ENCODE measurements at places on chromosomes 12 and 14.

DNA sequence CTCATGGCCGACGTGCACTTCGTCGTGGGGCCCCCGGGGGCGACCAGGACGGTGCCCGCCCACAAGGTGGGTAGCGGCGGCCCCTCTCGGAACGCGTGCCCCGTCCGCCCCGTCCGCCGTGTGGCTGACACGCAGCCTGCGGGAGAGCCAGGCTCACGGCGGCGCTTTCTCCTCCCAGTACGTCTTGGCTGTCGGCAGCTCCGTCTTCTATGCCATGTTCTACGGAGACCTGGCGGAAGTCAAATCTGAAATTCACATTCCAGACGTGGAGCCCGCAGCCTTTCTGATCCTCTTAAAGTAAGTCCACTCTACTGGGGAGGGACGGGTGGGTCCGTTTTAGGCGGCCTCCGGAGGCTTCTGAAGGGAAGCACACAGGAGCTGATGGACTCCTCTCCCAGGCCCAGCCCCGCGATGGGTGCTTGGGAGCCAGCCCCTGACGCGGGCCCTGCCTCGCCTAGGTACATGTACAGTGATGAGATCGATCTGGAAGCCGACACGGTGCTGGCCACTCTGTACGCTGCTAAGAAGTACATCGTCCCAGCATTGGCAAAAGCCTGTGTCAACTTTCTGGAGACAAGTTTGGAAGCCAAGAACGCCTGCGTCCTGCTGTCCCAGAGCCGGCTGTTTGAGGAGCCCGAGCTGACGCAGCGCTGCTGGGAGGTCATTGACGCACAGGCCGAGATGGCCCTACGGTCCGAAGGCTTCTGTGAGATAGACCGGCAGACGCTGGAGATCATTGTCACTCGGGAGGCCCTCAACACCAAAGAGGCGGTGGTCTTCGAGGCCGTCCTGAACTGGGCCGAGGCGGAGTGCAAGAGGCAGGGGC lies 1.1 kb downstream of the BTBD6 start:
- DNase-seq, result peak; percentile 53

DNA sequence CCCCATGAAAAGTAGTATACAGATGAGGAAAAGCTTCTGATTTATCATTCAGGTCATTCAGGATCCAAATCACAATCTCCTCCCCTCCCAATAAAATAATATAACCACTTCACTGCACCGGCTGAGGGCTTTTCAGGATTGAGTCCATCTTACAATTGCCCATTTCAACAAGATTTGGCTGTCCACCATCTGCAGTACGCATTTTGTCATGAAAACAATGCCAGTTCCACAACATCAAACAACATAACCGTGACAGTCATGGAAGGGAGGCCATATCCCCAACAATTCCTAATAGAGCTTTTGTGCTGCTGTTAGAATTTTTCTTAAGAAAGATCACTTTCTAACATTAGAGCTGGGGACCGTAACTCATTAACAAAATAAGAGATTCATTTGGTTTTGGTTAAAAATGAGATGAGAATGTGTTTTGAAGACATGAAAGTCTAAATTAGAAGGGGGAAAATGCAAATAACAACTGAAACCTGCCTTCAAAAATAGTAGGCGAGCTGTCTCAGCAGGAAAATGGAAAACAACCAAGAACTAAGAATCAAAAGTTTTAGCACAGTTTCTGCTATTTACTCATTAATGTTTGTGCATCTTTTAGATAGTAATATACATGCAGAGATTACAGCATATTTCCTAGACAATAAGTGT lies 38.3 kb upstream of the TMTC2 start:
- DNase-seq, result no peak

GRCh38 chr14:23612354-23612732 lies 23.8 kb upstream of the DHRS2 start:
- DNase-seq, result no peak

GRCh38 chr14:65208548-65208947 lies 106.2 kb upstream of the MAX start:
- no peak for DNase-seq

DNA sequence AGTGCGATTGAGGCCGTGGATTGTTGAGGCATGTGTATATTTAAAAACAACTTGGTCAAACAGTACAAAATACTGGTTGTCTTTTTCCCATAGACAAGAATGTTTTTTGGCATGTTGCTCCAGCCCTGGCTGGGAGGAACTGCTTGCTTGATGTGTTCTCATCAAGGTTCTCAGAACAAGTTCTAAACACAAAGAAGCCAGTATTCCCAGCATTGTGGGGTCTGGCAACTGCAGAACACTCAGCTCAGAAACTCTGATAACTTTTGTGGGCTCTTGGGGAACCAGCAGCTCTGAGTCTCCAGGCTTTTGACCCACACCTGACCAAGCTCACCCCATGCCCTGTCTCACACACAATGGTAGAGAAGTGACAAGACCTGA lies 27.1 kb upstream of the DICER1 start:
- DNase-seq, result peak; percentile 32

DNA sequence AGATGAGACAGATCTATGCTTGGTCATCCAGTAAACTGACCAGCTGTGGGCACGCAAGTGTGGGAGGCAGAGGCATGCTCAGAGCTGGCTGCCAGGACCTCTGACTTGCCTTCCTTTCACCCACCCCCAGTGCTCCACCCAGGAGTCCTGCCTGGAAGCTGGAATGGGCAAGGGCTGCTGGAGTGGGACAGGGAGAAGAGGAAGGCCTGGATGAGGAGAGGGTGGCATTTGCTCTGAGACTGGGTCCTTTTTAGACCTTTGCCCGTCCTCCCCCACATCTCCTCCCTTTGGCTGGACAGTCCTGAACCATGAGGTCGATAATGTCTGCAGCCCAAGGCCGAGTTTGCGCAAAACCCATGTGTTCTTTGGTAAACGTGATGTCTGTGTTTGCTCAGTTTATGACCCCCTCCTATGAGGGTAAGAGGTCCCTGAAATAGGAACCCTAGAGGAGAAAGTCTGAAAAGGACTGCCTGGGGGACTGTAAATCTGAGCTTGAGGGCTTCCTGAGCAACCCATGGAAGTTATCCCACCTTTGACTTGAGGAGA lies 3.8 kb upstream of the INHBE start:
- no peak for DNase-seq

DNA sequence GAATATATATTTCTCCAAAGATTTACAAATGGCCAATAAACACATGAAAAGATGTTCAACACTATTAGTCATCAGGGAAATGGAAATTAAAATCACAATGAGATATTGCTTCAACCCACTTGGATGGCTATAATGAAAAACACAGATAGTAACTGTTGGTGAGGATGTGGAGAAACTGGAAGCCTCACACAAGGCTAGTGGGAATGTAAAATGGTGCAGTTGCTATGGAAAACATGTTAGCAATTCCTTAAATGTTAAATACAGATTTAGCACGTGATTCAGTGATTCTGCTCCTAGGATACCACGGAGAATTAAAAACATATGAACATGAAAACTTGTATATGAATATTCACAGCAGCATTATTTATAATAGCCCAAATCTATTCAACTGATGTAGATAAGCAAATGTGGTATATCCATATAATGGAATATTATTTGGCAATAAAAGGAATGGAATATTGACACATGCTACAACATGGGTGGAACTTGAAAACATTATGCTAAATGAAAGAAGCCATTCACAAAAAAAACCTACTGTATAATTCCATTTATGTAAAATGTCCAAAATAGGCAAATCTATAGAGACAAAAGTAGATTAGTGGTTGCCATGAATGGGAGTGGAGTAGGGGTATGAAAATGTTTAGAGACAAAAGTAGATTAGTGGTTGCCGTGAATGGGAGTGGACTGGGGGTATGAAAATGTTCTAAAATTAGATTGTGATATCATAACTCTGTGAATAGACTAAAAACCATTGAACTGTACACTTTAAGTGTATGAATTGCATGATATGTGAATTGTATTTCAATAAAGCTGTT lies 227.1 kb upstream of the DDHD1 start:
- DNase-seq, result no peak

- no peak for DNase-seq
Measured at GRCh38 chr14:86333493-86333892, 803.5 kb downstream of the FLRT2 start.

DNA sequence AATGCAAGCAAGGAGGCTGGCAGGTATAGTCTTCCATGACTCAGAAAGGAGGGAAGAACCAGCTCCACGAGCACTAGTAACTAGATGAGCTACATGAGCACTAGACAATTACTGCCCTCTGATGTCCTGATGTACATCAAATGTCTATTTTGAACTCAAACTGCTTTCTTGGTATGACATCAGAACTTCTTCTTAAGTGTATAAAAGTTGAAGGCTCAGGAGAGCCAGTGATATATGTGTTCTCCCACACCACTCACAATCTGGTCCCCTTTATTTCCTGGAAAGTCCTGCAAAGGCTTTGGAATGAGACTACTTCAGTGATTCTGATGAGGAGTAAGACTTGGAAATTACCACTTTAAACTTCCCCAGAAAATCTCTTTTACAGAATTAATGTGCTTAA lies 18.5 kb upstream of the DHRS7 start:
- no peak for DNase-seq

DNA sequence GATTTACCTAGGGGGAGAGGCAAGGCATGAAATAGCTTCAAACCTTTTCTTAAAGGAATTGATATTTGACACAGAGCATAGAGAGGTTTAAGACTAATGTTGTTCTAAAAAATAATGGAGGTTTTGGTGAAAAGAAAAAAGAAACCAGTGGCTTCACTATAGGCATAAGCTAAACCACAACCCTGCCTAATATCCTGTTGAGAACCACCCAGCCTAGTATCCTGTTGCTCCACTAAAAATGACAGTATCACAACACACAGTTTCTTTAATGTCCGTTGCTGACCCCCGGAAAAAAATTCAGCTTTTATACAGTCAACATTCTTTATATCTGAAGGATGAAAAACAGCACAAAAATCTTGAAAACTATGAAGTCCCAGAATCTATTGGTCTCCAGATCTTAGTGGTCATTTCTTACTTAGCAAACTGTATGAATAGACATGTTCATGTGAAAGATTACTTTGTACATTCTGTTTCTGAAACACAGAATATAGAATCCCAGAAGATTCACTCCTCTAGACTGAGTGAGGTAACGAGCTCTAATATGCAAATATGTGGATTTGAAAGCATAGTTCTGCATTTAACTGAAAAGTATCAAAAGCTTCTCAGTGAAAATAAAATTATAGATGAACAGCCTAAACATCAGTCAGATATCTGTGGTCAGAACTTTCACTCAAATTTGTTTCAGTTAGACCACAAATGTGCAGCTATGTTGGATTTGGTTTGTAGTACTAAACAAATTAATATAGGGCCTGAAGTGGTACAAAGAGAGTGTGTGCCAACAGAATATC lies 40.5 kb downstream of the GALC start:
- DNase-seq, result no peak

- DNase-seq, result no peak
Measured at GRCh38 chr14:56933446-56933845, 123.2 kb upstream of the OTX2 start.

DNA sequence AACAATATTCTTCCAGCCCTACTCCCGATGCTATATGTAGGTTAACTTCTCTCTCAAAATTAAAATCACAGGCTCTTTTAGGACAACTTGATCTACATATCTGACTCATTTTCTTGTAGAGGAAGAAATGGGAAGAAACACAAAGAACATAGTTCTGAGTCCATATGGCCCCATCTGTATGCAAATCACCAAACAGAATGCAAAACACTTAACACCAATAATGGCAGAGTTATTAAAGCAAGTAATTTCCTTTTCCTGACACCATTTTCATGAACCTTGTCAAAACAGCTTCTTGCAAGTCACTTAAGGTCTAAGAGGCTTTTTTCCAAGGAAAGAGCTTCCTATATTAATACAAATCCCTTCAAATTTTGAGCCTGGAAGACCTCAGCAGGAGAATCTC lies 300.4 kb upstream of the CLEC14A start:
- DNase-seq, result no peak

- DNase-seq, result no peak
Measured at GRCh38 chr12:59046763-59047534, 126.6 kb upstream of the LRIG3 start.

DNA sequence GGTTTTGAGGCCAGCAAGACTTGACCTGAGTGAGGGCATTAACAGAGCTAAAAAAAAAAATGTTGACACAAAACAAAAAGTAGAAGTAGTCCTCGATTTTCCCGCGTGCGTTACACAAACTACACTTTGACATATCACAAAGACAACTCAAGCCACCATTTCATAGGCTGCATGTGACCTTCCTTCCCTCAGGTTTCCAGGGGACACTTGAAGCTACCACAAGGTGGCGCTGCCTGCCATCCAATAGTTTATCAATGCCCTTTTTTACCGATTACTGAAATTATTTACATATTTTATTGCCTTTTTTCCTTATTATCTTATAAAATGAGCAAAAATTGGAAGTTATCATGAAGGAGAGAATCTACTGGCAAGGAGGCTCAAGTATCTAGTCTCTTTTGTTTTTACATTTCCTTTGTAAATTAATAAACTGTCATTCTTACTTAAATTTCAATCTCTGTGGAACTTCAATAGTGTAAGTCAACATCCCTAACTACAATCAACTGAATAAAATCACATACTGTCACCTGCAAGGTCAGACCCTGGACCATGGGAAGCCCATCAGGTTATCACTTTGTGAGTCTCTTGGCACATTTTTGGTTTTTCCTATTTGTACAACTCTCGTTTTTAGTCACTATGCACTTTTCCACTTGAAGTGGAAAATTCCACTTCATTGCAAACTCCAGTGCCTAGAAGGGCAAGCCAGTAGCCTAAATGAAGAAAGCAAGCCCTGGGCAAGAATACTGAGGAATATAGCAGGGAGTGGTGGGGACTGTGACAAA lies 84.6 kb upstream of the CPSF6 start:
- peak; percentile 58 for DNase-seq

GRCh38 chr14:95811813-95812212 lies 64.8 kb upstream of the TUNAR start:
- no peak for DNase-seq

DNA sequence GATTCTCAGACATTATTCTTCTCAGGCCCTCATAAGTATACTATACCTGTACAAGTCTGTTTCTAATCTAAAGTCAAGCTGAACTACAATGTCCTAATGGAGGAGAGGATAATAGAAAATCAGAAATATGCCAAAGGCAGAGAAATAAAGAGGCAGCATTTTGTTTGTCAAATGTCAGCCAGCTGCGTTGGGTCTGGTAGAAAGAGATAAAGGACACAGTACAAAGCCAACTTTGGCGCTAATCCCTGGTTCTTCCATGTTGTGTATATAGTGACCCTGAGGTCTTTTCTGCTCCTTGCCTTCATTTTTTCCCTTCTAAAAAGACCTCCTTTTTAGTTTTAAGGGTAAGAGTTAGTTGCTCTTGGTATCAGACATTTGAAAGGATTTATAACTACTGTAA lies 103.1 kb downstream of the PRICKLE1 start:
- DNase-seq, result no peak

DNA sequence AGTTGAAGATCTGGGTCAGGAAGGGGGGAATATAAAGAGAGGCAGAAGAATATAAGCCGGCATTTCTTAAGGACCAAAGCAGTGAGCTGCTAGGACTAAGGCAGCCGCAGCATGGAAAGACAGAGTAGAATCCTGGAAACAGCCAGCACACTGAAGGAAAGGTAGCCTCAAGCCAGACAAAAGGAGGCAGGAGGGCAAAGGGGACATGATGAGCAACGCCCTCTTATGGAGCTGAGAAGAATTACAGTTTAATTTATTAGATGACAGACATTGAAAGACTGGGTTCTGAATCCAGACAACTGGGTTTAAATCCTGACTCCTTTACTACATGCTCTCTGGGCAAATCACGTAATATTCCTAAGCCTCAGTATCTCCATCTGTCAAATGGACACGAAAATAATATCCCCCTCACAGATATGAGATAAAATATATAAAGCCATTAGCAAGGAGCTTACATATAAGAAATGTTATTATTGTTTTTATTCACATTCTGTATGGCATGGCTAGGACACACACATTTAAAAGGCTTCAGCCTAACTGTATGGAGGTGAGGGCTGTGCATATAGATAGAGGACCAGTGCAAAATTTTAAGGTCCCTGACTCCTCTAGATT lies 8.1 kb upstream of the PCED1B start:
- DNase-seq, result no peak

Measured in femur (tissue), 1 donor.